ENCODE measurements at places on chromosomes 2 and 18.

DNA sequence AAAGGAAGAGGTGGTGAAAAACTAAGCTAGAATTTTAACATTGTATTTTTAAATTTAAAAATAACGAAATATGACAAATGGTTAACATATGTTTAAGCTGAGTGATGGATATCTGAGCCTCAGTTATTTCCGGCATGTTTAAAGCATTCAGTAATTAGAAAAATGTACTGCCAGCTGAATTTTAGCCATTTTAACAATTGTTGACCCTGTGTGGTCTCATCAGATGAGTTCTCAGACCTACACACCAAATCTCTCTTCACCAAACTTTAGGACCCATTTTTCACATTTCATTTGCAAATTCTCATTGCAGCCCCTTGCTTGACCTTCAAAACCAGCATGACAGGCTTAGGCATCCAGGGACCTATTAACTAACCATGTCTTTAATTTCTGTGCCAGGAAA is 91.5 kb upstream of the RGPD4 start:
- no peak for DNase-seq

GRCh38 chr2:100627330-100628300 is 64.8 kb downstream of the PDCL3 start:
- DNase-seq, result no peak

DNA sequence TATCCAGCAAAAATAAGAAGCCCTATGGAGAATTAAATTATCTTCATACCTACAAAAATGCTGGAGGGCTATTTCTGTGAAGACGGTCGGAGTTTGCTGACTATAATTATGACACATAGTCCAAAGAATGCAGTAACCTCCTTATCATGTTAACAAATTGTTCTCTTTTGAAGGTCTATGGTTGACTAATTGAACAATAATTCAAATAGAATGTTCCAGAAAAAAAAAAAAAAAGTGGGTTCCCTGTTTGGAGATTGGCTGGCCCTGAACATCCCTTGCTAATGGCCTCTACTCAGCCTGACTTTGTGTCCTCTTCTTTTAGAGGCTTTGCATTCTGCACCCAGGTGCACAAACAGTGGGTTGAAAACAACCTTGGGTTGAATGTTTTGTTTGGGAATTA is 82.8 kb upstream of the CCBE1 start:
- DNase-seq, result peak; percentile 81

DNA sequence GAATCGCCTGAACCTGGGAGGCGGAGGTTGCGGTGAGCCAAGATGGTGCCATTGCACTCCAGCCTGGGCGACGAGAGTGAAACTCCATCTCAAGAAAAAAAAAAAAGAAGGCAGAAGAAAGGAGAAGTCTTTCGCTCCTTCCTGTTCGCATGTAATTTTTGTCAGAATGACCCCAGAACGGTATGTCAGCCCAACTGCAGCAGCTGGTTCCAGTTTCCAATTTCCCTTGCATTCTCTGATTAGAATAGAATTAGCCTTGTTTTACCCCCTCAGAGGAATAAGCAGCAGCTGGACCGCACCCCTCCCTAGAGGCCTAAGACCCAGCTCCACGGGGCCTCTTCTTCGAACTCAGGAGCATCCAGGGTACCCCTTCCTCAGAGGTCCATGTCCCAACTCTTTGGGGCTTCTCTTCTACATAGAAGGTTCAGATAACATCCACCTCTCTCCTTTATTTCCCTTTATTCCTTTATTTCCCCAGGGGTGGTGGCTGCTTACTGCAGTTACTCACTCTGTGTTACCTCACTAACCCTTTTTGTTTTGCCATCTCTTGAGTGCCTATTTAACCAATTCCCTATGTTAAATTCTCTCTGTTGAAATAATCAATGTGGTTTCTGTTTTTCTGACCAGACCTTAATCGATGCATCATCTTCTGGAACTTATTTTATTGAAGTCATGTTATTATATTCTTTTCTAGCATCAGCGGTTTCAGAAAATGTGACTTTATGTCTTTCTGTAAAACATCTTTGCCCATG is 7.2 kb upstream of the PUM2 start:
- DNase-seq, result no peak

- no peak for DNase-seq
Observed at GRCh38 chr2:172702451-172702850, 33.2 kb upstream of the RAPGEF4 start.

DNA sequence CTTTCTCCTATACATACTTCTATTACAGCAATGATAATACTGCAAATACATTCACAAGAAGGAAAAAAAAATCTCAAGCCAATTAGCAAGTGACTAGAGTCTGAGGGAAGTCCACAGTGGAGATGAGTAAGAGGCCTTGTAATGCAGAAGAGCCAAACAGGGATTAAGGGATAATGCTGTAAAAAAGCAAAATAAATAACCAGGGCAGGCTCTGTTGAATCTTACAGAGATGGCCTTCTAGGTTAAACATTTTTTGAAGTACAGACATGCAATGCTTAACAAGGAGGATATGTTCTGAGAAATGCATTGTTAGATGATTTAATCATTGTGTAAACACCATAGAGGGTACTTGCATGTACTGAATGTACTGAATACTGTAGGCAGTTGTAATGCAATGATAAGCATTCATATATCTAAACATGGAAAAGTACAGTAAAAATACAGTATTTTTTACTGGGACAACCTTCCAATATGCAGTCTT is 122.1 kb upstream of the RMDN2 start:
- DNase-seq, result peak; percentile 87

DNA sequence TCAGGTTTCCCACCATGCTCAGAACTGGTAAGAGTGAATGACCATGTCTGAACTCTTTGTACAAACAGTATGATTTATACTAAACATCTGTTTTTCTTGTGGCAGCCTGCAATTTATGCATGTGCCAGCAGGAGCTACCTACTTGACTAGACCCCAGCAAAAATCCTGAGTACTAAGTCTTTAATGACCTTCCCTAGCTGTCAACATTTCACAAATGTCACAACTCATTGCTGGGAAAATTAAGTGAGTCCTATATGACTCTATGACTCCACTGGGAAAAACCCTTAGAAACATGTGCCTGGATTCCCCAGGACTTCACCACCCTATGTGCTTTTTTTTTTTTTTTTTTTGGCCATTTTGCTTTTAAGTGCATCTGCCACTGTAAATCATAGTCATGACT is 1225.8 kb downstream of the SUCLG1 start:
- DNase-seq, result peak; percentile 23

DNA sequence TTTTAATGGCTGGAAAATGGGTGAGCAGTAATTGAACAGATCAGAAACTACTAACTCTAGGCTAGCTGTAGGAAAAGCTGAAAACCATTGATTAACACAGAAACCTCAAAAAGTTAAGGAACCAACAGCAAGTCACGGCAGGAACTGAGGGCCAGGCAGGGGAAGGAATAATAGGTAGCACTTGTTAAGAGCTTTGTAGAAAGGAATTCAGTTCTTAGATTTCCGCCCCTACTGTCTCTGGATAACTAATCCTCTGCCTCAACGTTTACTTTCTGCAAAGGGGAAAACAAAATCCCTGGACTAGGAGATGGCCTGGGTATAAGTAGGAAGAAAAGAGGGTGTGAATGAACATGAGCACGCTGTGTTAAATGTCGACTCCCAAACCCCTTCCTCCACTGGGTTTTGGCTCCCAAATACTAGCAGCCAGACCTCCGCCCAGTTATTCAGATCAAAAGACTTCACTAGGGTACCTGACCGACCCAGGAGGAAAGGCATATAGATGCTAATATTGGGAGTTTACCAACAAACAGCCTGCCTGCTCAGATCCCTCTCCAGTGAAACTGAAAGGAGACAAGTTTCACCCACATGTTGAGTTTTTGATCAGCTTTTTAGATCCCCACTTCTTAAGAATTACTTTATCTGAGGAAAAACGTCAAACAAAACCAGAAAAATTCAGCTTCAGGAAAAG is 12.4 kb downstream of the SMAD2 start:
- DNase-seq, result no peak

All from foreskin keratinocyte (primary cell).